ENCODE measurements at places on chromosomes 2 and 18.

- DNase-seq = peak; percentile 63
These were observed 147.1 kb upstream of the FHL2 start for GRCh38 chr2:105545730-105546627.

- no peak for DNase-seq
These were observed 869.4 kb upstream of the VRK2 start for GRCh38 chr2:57177176-57177575.

GRCh38 chr2:24469148-24469650, 21.9 kb upstream of the NCOA1 start:
- DNase-seq = no peak

- DNase-seq = no peak
These were observed 43.4 kb upstream of the AQP4 start for GRCh38 chr18:26908906-26909305.

- no peak for DNase-seq
These were observed 31.0 kb upstream of the WIPF1 start for GRCh38 chr2:174628528-174629169.
